ENCODE measurements at places on chromosomes 5 and 9.

DNA sequence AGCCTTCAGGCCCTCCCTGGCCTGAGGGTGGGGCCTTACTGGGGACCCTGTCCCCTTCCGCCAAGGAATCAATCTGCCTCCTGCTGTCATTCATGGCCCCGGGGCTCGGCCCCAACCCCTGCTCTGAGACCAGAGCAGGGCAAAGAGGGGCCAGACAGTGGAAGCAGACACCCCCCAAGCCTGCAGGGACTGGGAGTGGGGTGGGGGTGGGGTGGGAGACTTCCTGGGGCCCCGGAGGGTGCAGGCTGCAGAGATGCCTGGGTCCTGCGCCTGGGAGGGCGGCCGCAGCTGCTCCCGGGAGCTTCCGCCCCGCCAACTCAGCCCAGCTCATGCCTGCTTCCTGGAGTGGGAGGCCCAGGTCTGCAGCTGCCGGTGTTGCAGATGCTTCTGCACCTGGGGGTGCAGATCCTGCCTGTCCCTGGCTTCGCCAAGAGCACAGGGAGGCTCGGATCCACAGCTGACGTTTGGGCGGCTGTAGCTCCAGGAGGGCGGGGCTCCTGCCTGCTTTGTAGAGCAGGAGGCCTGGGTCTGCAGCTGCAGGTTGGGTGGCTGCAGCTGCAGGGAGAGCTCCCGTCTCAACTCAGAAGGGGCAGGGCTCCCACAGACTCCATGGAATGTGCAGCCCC is 6.2 kb downstream of the KIF4B start:
- DNase-seq: no peak

DNA sequence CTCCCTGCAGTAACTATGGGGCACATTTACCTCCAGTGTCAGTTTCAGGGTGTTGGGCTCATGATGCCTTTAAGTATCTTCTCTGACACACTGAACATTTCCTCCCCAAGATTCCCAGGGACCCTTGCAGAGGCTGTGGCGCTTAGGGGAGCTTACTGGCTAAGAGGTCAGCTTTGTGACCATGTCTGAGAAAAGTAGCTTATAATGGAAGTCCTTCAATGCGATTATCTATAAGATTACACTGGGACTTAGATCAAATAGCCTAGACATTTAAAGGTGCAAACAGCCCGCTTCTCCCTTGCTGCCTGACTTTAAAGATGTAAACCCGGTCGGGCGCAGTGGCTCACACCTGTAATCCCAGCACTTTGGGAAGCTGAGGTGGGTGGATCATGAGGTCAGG is 25.4 kb downstream of the FABP6 start:
- DNase-seq: no peak

DNA sequence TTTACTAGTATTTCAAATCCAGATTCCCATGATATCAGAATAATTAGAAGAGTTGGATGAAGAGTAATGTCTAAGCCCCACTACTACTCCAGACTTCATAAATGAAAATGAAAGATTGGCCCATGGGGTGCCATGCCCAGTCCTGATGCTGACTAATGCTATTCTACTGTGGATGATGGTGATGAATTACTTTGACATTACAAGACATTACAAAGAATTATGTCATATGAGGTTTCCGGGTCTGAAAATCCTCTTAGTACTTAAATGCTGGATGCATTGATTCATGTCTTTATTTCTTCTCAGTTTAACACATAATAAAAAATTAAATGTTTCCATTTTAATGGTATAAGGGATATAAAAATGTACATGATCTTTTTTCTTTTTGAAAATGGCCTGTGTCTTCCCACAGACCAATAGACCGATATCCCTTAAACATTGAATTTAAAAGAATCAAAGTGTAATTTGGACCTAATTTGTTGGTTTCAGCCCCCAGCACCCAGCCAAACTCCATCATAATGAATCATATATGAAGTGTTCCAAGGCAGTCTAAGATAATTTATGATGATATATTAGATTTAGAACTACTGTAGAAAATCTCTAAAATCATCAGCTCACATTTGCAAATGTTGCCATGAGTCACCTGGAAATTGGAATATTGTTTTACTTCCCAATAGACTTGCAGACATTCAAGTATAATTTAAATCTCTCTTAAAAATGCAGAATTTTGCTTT is 223.6 kb upstream of the SGCD start:
- no peak for DNase-seq

GRCh38 chr9:137299938-137300337 is 2.1 kb downstream of the NRARP start:
- DNase-seq: no peak

GRCh38 chr9:112042769-112043168 is 132.3 kb downstream of the SUSD1 start:
- no peak for DNase-seq

- DNase-seq: no peak
Observed at GRCh38 chr9:71911908-71912335, 483 bp downstream of the C9orf85 start.

DNA sequence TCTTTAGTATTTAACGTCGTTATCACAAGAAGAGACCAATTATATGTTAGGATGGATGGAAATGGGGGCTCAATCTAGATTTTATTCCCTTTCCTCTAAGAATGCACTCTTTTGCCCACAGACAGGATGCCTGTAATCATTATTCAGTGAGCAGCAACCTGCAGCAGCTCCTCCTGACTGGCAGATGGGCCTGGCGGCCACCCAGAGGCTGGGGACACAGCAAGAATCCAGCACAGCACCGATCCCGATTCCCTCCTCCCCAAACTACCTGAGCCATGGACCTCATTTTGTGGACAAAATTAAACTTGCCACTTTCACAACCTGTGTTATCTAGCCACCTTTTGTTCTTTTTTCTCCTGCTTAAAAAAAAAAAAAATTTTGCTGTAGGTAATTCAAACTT is 101.0 kb downstream of the USP20 start:
- DNase-seq: no peak

- no peak for DNase-seq
Observed at GRCh38 chr9:124124729-124125650, 113.4 kb downstream of the LHX2 start.

DNA sequence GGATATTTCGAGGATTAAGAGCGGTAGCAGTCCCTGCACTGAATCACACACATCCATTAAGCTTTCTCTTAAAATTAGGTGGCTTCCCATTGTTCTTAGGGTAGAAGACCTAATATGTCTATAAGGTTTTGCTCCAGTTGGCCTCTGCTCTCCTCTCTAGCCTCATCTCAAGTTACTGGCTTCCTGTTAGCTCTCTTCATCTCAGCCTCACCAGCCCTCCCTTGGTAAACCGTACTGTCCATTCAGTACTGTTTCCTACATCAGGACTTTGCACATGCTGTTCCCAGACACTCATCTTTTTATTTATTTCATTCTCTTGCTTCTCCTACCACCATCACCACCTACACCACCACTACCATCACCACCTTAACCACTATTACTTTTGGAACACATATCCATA is 428.6 kb downstream of the PDE4D start:
- no peak for DNase-seq

- no peak for DNase-seq
Observed at GRCh38 chr5:105684799-105685198, 1985.9 kb downstream of the EFNA5 start.

DNA sequence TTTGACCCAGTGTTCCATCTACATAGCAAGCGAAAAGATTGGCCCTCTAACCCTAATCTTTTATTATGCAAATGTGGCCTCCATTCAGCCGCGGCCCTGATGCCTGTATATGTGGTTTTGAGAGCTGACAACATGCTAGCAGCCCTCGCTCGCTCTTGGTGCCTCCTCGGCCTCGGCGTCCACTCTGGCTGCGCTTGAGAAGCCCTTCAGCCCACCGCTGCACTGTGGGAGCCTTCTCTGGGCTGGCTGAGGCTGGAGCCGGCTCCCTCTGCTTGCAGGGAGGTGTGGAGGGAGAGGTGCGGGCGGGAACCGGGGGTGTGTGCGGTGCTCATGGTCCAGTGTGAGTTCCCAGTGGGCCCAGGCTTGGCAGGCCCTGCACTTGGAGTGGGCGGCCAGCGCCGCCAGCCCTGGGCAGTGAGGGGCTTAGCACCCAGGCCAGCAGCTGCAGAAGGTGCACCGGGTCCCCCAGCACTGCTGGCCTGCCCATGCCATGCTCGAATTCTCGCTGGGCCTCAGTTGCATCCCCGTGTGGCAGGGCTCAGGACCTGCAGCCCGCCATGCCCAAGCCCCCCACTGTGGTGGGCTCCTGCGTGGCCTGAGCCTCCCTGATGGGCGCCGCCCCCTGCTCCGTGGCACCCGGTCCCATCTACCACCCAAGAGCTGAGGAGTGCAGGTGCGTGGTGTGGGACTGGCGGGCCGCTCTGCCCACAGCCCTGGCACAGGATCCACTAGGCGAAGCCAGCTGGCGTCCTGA is 757.5 kb upstream of the CTNND2 start:
- DNase-seq: no peak

GRCh38 chr5:115069087-115069968 is 100.4 kb downstream of the TRIM36 start:
- DNase-seq: no peak

DNA sequence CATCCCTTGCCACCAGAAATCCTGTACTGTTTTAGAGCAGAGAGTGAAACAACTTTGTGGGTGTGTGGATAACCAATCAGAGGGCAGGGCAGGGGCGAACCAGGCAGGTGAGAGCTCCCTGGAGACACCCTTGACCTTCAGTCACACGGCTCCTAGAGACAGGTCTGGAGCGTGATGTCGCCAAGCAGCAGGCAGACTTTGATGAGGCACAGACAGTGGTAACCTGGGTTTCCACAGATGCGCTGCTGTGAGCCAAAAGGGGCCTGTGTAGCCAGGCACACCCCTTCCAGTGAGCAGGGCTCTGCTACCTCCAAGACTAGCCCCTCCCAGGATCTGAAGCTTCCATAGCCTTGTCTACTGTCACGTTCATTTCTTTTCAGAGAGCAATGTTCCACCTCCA is 317.8 kb upstream of the ADCY2 start:
- DNase-seq: no peak

DNA sequence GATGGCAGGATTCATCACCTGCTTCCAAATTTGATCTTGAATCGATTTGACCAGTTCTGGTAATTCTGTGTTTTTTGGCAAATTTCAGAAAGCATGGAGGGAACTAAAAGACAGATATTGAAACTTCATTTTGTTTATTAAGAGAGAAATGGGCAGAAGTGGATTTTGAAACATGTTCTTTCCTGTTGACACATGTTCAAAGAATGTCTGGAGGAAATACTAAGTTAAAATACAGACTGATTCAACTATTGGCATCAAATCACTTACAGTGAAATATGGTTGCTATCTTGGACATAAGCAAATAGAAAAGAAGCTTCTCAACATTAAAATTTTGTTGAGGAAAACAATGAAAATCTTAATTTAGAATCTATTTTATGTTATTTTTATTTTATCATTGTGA is 19.3 kb upstream of the GZMK start:
- DNase-seq: no peak

GRCh38 chr5:141508440-141508797 is 19.5 kb downstream of the PCDHGC5 start:
- no peak for DNase-seq

- no peak for DNase-seq
Observed at GRCh38 chr9:97721396-97721795, 24.3 kb upstream of the XPA start.

GRCh38 chr5:168749391-168750100 is 170.4 kb upstream of the PANK3 start:
- DNase-seq: no peak

DNA sequence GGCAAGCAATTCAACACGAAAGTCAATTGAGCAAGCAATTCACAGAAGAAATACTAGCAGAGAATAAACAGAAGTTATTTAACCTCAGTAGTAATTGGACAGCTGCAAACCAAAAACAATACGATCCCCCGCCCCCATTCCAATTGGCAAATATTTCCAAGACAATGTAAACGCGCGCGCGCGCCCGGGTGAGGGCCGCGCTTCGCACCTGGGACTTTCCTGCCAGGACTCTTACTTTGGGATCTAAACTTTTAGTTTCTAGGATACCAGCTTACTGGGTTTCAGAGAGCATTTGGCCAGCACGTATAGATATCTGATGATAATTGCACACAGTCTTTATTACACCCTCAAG is 8.6 kb downstream of the RUFY1 start:
- no peak for DNase-seq

DNA sequence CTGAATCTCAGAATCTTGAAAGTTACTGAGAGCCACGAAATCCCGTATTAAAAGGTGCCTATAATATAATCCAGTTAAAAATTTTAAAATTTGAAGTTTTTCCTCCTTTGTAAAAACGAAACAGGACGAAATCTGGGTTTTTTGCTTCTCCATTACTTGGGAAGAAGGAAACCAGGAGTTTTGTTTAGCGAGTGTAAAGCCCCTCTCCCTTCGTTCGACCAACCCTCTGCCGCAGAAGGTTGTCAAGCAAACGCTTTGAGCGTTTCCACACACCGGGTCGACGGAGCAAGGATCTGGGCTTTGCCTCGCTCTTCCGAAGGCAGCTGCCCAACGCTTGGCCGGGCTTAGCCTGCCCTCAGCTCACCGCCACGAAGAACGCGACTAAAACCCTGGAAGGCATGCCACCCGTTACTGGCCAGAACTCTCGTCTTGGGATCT is 1.6 kb upstream of the FOXE1 start:
- no peak for DNase-seq

- no peak for DNase-seq
Observed at GRCh38 chr5:135829179-135829578, 5.3 kb upstream of the SLC25A48 start.

GRCh38 chr9:129455151-129455995 is 165.5 kb downstream of the C9orf50 start:
- no peak for DNase-seq

GRCh38 chr9:114583371-114584155 is 4.0 kb upstream of the ATP6V1G1 start:
- no peak for DNase-seq

DNA sequence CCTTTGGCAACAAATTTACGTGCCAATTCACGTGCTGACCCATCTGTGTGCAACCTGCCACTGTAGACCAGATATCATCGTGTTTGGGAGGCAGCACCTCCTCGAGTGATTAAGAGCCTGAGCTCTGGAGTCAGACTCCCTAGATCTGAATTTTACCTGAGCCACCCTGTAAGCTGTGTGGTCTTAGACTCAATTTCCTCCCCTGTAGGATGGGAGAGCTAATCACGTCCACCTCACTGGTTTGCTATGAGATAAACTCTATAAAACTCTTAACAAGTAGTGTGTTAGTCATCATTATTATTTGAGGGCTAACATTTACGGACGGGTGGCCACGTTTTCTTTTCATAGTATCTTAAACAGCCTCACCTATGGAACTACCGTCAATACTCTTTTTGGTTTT is 220.0 kb upstream of the ADAMTSL1 start:
- DNase-seq: no peak

DNA sequence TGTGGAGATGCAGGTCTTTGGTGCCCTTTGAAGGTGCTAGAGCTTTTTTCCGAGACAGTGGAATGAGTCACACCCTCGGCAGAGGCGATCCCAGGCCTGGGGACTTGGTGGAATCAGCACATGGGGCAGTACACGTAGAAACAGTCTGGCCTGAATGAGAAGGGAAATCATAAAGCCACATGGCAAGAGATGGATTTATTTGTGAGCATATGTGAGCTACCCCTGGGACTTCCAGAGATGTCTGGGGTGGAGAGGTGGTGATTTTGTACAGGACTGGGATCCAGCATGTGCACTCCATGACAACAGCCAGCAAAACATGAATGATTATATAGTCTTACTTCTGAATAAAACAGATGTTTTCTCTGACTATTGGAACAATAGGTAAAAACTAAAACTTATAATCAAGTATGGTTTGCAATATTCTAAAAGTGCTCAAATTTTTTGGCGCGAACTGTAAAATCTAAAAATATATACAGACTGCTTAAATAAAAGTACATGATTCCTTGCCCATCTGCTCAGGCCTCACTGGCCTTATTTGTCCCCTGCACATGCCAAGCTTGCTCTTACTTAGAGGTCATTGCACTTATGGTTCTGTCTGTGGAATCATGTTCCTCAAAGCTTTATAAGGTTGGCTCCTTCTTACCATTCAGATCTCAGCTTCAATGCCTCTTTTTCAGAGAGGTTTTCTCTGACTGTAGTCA is 54.7 kb upstream of the SMARCA2 start:
- DNase-seq: no peak
